ENCODE measurements at places on chromosomes 7 and 10.

DNA sequence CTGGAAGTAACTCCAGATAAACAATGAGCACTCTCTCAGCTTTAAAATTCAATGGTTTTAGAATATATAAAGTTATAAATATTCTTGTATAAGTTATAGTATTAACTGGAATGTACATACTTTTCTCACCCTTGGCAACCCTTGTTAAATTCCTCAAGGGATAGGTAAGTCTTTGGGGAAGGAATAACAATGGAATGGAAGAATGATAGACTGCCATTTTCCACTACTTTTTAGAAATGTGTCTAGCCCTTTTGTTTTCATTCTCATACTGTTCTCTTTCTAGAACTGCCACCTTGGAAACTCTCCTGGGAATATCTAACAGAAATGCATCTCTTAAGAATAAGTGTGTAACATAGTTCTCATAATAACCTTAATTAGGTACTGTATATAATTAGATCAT, 8.3 kb downstream of the KIF5B start:
- DNase-seq, result no peak

DNA sequence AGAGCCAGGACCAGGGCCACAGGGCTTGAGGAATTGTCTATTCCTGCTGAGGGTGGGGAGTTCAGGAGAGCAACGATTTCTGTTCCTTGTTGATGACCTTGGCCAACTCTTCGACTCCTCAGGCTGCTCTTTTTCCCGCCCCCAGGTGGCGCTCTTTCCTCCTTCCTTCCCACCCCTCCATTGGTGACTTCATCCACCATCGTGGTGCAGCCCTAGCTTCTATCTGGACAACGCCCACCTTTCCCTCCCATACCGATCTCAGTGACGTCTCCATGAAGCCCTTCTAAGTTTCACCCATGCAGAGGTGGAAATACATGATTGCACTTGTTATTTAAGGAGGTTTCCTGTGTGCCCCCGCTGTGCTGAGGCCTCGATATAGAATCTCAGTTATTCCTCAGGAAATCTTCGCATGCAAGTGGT, 22.1 kb upstream of the CARD11 start:
- peak; percentile 75 for DNase-seq

DNA sequence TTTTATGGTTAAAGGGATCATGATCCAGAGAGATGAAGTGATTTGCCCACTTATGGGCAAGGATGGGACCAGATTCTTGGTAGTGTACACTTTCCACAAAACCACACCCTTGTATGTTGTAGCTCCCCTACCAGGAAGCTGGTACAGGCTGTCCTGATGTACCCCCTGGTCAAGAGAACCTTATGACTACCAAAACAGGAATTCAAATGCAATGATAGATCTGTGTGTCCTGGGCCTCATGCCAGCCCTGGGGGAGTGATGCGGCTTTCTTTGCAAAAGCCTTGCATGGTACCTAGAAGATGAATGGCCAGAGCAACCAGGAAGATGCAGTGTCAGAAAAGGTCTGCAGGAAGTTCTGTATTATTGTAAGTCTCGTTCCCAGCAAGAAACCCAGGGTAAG, 94.9 kb upstream of the AGK start:
- no peak for DNase-seq

- DNase-seq, result no peak
Measured at GRCh38 chr7:22694597-22695207, 32.3 kb upstream of the IL6 start.

GRCh38 chr10:127092916-127093315, 103.5 kb downstream of the INSYN2A start:
- no peak for DNase-seq

DNA sequence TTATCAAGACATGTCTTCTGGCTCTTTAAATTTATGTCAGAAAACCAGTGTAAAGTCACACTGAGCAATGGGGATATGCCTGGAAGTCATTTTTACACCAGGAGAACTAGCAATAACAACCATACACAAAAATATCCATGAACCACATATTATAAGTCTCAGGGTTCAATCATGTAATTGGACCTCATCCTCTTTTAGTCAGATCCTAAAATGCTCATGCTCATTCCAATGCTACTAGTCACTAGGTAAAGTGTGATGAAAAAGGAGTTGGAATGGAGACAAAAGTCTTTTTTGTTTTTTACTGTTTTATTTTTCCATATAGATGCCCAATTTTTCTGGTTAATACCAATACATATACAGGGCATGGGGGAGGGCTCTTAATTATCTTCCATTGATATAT, 306.1 kb downstream of the DGKB start:
- DNase-seq, result no peak

GRCh38 chr10:51129946-51130544, 55.8 kb downstream of the PRKG1 start:
- DNase-seq, result no peak

DNA sequence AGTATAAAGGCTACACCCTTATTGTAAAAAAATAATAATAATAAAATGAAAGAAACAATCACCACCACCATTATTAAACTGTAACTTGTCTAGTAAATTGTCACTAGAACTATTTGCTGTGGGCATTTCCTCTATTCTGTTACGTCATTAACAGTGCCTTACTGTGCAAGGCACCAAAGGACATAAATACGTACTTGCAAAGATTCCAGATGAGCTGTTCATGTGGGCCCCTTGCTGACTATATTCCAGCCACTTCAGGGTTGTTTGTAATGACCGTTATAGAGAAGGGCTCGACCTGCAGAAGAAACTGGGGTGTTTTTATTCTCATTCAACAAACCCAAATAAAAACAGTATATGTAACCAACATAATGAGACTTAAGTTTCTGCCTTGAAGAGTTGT, 60.4 kb downstream of the KLRG2 start:
- no peak for DNase-seq

All from natural killer cell treated with Interleukin-12 subunit alpha and Interleukin-12 subunit beta and Interleukin-15 and Interleukin-18, amount 100 ng/mL, for 72 hours (primary cell).